ENCODE measurements at places on chromosomes 7 and 10.

DNA sequence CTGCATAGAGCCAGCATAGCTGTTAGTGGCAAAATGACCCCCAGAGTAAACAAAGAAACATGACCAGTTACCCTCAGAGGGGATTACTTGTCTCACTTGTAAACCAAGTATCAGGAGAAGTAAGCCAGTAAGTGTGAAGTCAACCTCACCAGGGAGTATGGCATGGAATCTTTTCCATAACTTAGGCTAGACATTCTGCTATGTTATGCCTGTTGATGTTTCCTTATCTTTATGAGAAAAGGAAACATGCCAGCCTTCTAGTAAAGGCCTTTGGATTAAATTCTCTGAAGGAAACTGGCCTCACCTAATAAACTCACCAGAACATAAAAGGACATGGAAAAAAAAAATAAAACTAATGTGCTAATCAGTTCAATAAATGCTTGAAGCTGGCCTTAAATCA lies 87.7 kb downstream of the SEM1 start:
- no peak for DNase-seq

DNA sequence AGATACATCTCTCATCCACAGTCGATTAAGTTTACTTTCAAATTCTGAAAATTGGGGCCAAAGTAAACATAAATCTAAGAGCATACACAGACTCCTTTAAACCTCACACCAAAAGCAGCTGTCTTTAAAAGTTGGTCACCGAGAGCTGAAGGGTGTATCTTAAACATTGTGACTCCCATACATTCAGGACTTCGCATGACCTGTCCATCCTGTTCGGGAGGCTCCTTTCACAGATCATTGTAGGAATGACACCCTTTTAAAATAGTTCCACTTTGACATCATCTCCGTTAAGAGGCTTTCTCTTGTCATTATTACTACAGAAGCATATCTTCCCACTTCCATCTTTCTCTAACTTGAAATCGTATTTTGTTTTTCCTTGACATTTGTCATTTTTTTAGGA lies 440.0 kb downstream of the DNAJB9 start:
- DNase-seq: no peak

- DNase-seq: no peak
Observed at GRCh38 chr7:128399991-128400390, 9.8 kb downstream of the IMPDH1 start.

GRCh38 chr10:65430979-65431378 lies 1494.9 kb upstream of the LRRTM3 start:
- DNase-seq: no peak

GRCh38 chr10:84302223-84302622 lies 26.2 kb upstream of the CCSER2 start:
- no peak for DNase-seq

GRCh38 chr7:6495597-6496262 lies 48.0 kb upstream of the DAGLB start:
- DNase-seq: no peak

DNA sequence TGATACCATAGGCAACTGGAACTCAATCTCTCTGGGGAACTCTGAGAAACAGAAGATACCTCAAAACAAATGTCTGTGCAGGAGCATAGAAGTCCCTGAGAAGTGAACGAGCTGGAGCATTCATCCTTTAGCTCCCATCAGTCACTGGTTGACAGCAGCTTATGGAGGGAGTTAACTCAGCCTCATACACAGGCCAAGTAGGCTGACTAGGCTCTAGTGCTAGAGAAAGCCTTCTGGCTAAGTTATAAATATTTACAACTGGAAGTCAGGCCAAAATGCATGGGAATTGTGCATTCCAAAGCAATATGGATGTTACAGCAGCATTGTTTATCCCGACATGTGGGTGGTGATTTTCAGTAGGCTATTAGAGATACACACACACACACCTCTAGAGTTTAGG lies 66.5 kb downstream of the ANK3 start:
- no peak for DNase-seq

GRCh38 chr7:69859342-69859741 lies 261.1 kb downstream of the AUTS2 start:
- no peak for DNase-seq

DNA sequence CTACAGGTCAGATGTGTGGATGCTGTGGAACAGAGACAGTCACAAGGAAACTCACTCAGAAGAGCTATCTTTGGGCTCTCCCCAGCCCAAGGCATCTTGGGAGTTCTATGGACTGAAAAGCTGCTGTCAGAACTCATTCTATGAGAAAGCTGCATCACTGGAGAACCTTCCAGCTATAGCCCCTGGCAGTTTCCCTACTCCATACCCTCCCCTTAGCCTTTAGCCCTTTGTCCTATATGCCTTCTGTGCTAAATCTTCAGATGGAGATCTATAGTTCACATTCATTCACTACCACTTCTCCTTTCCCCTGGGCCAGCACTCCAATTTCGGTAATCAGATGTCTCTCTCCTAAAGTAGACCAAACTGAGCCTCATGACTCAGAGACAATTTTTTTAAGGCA lies 6.9 kb downstream of the WNT8B start:
- DNase-seq: no peak

DNA sequence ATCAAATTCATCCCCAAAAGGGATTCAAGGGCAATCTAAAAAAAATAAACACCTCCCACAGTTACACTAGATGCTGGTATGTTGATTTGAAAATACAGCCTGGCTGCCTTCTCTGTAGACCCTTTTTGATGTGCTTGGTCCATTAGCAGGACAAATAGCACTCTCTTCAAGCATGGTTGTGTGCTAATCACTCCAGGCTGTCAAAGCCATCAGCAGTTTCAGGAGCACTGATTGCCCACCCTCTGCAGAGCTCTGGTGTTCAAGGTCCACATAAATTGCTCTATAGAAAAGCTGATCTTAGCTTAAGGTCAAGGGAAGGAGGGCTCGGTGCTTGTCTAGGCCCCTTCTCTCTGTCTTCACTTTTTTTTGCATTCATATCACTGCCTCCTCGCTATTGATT lies 35.4 kb downstream of the PRR15 start:
- no peak for DNase-seq

DNA sequence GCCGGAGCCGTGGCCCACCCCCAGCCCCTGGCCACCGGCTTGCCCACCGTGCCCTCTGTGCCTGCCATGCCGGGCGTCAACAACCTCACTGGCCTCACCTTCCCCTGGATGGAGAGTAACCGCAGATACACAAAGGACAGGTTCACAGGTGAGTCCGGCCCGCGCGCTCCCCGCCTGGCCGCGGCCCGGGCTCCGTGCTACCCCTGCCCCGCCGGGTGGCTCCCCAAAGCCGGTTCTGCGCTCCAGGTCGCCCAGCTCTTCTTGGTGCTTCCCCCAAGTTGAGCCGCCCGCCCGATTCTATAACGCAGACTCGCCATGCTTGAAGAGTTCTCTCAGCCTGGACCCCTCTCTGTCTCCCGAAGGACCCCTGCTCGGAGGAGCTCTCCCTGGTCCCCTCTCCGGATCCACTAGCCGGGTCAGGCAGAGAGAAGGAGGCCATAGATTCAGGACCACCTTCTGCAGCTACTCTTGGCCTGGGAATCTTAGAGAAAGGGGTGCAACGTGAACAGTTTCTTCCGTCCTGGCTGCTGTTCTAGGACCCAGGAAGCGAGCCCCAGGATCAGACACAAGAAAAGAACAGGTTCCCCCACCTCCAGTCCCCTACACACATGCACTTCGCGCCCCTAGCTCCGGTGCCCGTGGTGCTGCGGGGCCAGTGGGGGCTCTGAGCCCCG lies 999 bp downstream of the TLX1 start:
- DNase-seq: no peak
